ENCODE measurements at places on chromosomes 6 and 20. TPM values are rescaled to one million over a fixed set of nuclear protein-coding genes. Genes with fewer than 3 reads are reported as not detected.
A peak's percentile ranks its signal among the peaks of the same experiment; 100 is the strongest.

GRCh38 chr20:57663241-57663640 is 43.0 kb upstream of the ZBP1 start:
- no peak for DNase-seq

DNA sequence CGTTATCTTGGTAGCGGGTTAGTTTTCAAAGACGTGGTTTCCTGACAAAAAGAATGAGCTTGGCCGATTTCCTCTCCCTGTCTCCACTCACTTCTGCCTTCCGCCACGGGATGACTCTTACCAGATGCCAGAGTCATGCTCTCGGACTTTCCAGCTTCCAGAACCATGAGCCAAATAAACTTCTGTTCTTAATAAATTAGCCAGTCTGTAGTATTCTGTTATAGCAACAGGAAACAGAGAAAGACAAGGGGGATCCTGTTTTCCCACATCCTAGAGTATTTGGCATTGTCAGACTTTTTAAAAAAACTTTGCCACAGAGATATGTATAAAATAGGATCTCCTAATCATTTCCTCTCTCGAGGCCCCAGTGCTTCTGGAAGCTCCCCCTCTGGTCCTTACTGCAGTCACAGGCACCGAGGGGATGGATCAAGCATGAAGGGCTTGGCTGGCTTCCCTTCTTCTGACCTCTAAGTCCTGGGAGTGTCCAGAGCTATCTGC is 84.9 kb upstream of the NAA20 start:
- no peak for DNase-seq

DNA sequence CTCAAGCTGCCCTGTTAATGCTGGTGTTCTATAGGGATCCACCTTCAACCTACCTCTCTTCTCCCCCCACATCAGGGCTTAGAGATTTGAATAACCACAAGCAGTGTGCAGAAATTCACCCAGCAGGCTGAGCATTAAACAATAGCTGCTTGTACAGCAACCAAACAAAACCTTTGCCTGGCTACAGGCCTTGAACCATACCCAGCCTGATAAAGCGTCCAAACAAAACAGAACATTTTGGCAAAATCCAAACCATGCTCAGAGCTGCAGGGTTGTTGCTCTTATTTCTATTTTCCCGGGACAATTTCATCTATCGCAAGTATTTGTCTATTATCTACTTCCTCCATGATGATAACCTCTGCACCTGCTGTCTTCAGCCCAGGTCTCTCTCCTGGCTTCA is 142.3 kb downstream of the UNC5CL start:
- DNase-seq: no peak

GRCh38 chr6:145214570-145214969 is 520.8 kb downstream of the EPM2A start:
- DNase-seq: no peak

- no peak for DNase-seq
Observed at GRCh38 chr6:109300874-109301273, 81.4 kb downstream of the CD164 start.

DNA sequence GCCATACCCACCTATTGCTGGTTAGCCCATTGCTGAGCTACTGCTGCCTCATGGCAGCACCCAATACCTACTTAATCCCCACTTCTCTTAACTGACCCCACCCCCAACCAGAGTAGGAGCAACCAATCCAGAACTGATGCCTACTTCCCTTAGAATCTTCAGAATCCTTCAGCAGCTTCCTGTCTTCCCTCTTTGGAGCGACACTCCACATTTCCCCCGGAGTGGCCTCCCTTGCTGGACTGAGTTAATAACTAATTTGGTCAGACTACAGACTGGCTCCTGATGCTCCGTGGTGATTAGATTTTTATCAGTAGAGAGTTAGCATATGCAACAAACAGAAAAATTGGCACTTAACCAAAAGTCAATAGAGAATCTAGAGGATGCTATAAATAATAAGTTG is 51.2 kb upstream of the UBR2 start:
- DNase-seq: no peak

- DNase-seq: peak; percentile 34
Observed at GRCh38 chr20:57435498-57436222, 44.5 kb downstream of the RBM38 start.

Gene HRH3
- not detected for total RNA-seq

GRCh38 chr6:131003488-131004386 is 59.3 kb downstream of the EPB41L2 start:
- no peak for DNase-seq

GRCh38 chr6:34028691-34029360 is 117.1 kb downstream of the GRM4 start:
- no peak for DNase-seq

DNA sequence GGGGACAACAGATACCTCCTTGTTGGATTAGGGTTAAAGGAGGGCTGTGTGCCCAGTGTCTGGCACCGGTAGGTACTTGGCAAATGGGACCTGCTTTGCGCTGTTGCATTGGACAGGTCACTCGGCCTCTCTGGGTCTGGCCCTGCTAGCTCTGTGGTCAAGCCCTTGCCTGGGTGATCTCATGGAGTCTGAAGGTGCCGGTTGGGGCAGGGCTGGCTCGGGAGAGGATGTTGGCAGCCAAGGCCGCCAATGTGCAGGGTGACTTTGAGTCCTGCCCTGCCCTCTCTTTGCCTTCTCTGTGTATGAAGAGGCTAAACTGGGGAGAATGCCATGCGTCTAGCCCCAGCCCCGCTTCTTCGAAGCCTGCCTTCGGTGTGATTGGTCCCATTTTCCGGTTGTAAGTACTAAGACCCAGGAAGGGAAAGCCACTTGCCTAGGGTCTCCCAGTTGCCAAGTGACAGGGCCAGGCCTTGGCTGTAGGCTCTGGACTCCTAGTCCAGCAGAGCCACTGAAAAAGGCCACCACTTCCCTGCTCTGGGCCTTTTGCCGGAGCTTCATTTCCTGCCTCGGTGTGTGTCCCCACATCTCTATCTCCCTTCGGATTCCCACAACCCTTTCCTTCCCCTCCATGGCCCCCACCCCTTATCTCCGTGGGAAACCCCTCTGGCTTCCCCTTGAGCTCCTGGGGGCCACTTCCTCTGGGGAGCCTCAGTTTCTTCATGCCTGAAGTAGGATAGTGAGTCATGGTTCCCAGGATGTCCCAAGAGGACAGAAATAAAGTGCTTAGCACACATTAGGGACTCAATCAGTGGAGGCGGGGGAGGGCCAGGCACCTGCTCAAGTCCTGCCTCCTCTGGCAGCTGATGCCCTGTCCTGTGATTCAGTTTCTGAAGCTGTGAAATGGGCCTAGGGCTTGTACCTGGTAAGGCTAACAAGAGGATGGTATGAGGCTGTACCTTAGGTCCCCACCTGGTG is 3.9 kb downstream of the SRC start:
- no peak for DNase-seq
